Panc1 (cell line): ENCODE measurements at places on chromosomes 6 and 20. TPM values are rescaled to one million over a fixed set of nuclear protein-coding genes. Genes with fewer than 3 reads are reported as not detected.

DNA sequence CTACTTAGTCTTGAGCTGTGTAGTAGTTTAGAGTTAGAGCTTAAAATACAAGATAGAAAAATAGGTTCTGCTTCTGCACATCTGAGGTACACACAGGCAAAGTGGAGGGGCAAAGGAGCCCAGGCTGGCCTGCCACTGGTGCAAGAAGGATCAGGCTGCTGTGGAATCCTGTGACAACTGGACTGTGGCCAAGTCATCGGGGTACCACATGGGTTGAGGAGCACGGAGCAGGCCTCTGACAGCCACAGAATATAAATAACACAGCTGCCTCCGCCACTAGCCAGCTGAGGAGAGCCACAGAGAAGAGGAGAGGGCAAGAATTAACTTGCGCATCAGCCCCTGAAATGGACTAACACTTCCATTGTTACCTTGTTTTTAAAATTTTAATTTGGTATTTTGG lies 206.0 kb upstream of the MARCKS start:
- no peak for DNase-seq
- H3K4me1 ChIP-seq: no peaks in the 10 kb centered on the region
- no peaks in the 10 kb centered on the region for H3K36me3 ChIP-seq
- H3K4me3 ChIP-seq: no peak overlapping the region
- H3K27me3 ChIP-seq: no peaks in the 10 kb centered on the region
- no peak overlapping the region for H3K27ac ChIP-seq

GRCh38 chr6:150091476-150091875 lies 22.6 kb upstream of the ULBP3 start:
- no peaks in the 10 kb centered on the region for H3K4me1 ChIP-seq
- no peak overlapping the region for H3K27ac ChIP-seq
- DNase-seq: no peak
- no peaks in the 10 kb centered on the region for H3K36me3 ChIP-seq
- peaks cover 2% of the 10 kb centered on the region for H3K27me3 ChIP-seq

DNA sequence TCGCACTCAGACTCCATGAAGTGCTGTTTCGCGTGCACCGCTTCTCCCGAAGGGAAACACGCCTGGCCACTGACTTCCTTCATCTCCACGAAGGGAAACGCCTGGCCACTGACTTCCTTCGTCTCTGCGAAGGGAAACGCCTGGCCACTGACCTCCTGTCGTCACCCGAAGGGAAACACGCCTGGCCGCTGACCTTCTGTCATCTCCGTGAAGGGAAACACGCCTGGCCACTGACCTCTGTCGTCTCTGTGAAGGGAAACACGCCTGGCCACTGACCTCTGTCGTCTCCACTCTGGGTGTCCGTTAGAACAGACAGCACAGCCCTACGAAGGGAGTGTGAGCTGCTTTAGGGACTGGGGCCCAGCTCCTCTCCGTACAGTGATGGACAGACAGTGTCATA lies 17.1 kb upstream of the ADRM1 start:
- H3K4me1 ChIP-seq: no peaks in the 10 kb centered on the region
- H3K36me3 ChIP-seq: peaks cover 5% of the 10 kb centered on the region; the same call in 1 of the 2 replicates
- H3K4me3 ChIP-seq: no peak overlapping the region
- H3K27me3 ChIP-seq: no peaks in the 10 kb centered on the region

Gene RPL7L1
- total RNA-seq: 109 TPM

Gene BMP6
- total RNA-seq: 13.6 TPM

Gene VIP
- total RNA-seq: not detected
